ENCODE measurements at places on chromosomes 5 and 9. TPM values are rescaled to one million over a fixed set of nuclear protein-coding genes. Genes with fewer than 3 reads are reported as not detected.

DNA sequence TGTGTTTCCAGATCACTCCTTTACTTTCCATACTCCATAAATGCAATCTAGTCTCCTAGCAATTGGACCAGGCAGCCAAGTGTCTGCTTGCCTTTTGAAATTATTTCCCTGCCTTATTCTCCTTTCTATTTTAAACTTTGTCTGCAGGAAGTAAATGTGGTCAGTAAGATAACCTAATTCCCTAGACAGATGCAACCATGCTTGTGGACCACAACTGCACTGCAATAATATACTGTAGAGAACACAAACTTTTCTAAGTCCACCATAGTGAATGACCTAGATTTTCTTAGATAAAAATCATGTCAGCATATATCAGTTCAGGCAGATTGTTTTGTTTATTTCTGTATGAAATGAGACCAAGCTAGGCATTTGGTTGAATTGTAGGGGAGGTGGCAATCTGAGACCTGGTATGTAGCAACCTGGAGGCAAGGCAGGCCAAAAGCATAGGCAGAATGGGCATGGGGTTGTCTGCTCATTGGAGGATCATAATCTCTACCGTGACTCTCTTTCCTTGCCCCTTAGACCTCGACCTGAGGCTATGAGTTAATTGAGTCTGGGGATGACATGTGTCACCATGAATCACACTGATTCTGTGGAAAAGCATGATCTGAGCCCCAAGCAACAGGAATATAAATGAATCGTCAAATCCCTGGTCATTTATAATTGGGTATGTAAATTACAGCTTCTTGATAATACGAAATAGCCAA, 20.7 kb downstream of the ACTL7B start:
- H3K27me3 ChIP-seq, result peaks cover 16% of the 10 kb centered on the region
- DNase-seq, result no peak
- no peak overlapping the region for H3K4me3 ChIP-seq
- H3K4me1 ChIP-seq, result peaks cover 11% of the 10 kb centered on the region

The CDHR2 gene
- total RNA-seq, result 1.3 TPM

- peaks cover 66% of the 10 kb centered on the region for H3K4me1 ChIP-seq
- H3K4me3 ChIP-seq, result peak overlapping the region; percentile 88
- no peaks in the 10 kb centered on the region for H3K27me3 ChIP-seq
- H3K36me3 ChIP-seq, result peaks cover 6% of the 10 kb centered on the region
- DNase-seq, result no peak
Observed at GRCh38 chr5:80182809-80183580, 72.9 kb downstream of the SERINC5 start.

DNA sequence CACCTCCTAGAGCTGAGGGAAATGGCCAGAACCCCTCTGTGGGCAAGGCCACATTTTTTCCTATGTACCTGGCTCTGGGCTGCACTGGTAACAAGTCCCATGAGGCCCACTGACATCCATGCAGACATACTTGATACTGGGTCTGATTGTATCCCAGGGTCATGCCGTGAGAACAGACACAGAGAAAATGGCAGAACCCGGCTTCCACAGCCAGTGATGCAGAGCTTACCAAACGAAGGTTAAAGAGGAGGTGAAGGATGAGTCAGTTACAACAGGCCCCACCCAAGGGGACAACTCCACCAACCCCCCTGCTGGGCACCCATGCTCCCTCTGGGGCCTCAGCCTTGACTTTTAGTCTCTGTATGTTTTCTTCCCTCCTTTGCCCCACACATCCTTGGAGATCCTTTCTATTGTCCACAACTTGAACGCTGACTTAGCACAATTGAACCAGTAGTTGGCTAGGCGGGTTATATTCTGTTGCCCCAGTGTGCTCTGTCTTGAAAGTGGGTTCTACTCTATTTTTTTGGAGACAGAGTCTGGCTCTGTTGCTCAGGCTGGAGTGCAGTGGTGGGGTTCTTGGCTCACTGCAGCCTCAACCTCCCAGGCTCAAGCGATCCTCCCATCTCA, 93.5 kb downstream of the DAP start:
- peaks cover 7% of the 10 kb centered on the region for H3K27me3 ChIP-seq
- H3K4me1 ChIP-seq, result no peaks in the 10 kb centered on the region
- no peaks in the 10 kb centered on the region for H3K36me3 ChIP-seq
- DNase-seq, result no peak
- no peak overlapping the region for H3K27ac ChIP-seq
- no peak overlapping the region for H3K4me3 ChIP-seq

GRCh38 chr5:100017520-100018262, 517.5 kb upstream of the FAM174A start:
- no peaks in the 10 kb centered on the region for H3K27me3 ChIP-seq
- no peak overlapping the region for H3K4me3 ChIP-seq
- no peaks in the 10 kb centered on the region for H3K4me1 ChIP-seq

DNA sequence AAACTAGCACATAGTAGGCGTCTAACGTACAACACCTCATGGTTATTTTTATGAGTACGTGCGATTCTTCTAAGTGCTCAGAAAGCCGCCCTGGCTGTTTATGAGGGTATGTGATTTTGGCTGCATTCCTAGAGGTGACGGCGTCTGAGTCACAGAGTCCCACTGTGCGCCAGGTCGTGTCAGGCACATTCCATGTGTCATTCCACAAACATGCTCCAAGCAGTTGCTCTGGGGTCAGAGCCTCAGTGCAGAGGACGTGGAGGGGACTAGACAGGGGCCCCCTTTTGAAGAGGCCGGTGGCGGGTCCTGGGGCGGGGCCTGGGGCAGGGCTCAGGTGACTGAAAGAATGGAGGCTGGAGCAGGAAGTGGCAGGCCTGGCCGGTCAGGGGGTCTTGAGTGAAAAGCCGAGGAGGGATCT, 51.9 kb downstream of the NEK6 start:
- no peaks in the 10 kb centered on the region for H3K27me3 ChIP-seq

- no peak overlapping the region for H3K4me3 ChIP-seq
- no peak overlapping the region for H3K27ac ChIP-seq
- no peaks in the 10 kb centered on the region for H3K36me3 ChIP-seq
- no peaks in the 10 kb centered on the region for H3K4me1 ChIP-seq
- H3K27me3 ChIP-seq, result peaks cover 18% of the 10 kb centered on the region
Observed at GRCh38 chr5:153654504-153655200, 164.2 kb downstream of the GRIA1 start.

DNA sequence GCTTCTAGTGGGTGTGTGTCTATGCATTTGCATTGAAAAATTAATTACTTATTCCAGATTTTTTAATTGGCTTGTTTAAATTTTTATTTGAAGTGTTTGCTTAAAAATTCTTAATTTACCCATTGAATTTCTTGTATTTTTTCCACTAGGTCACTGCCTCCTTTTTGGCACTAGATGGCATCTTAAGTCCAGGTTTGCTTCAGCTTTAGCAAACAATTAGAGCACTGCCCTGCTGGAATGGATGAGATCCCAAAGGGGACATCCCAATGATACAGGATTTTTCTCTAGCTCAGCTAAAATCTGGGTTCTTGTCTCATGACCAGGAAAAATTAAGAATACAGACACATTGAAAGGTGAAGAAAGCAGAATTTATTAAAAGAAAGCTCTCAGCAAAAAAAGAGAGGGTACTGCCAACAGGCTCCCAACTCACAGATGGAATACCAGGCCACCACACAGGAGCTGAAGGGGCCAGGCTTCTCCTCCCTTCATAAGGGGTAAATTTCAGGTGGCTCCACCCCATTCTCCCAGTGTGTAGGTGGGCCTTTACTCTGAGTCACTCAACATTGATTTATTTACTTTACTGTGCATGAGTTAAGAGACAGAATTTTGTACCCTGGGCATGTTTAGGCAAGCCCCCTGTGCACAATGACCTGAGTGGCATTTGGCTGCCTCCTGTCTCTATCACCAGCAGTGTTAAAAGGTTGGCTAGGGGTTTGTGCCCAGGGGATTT, 532.4 kb downstream of the ANXA1 start:
- H3K27me3 ChIP-seq, result no peaks in the 10 kb centered on the region
- no peak overlapping the region for H3K4me3 ChIP-seq

The CENPP gene
- total RNA-seq, result 6.8 TPM

DNA sequence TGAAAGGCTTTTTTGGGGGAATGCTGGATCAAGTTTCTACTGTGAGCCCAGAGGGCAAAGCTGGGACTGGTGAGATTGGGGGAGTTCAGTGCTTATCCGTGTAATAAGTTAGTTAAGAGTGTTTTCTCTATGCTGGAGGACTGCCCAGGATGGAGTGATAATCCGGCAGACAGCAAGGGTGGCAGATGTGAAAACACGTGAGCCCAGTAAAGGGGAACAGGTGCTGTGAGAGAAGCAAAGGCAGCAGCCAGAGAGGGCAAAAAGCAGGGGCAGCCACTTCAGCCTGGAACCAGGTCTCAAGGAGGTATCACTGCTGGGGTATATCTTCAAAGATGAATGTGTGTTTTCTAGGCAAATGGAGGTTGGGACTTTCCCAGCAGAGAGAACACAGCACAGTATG, 53.9 kb downstream of the GALNT10 start:
- H3K36me3 ChIP-seq, result peaks cover 3% of the 10 kb centered on the region
- H3K4me3 ChIP-seq, result no peak overlapping the region
- H3K27ac ChIP-seq, result no peak overlapping the region
- H3K27me3 ChIP-seq, result no peaks in the 10 kb centered on the region
- peaks cover 18% of the 10 kb centered on the region for H3K4me1 ChIP-seq

DNA sequence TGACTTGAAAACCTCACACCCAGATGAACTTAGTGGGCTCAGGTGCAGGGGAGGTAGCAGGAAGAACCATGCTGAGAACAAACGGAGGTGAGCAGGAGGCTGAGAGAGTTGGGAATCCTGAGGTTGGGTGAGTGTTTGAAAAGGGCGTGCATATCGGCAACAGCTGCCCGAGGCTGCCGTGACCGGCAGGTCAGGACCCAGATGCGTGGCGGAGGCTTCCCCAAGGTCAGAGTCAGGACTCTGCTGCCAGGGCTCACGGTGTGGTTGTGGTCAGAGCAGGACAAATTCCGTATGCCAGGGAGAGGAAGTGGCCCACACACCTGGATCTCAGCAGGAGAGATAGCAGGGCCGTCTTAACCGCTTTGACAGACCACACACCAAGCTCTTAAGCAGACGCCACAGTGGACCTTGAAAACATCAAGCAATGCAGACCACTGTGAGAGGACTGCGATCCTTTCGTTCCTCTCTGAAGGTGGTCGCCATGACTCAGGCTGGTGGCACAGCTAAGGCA, 43.1 kb downstream of the ADAMTS16 start:
- no peak overlapping the region for H3K27ac ChIP-seq
- H3K27me3 ChIP-seq, result peaks cover 31% of the 10 kb centered on the region
- H3K4me3 ChIP-seq, result no peak overlapping the region

GRCh38 chr5:175517824-175518450, 39.6 kb downstream of the SFXN1 start:
- H3K27ac ChIP-seq, result peak overlapping the region; percentile 77
- H3K4me3 ChIP-seq, result peak overlapping the region; percentile 63
- H3K4me1 ChIP-seq, result peaks cover 36% of the 10 kb centered on the region
- no peaks in the 10 kb centered on the region for H3K27me3 ChIP-seq
- peaks cover 9% of the 10 kb centered on the region for H3K36me3 ChIP-seq

The ANKRD31 gene
- 0.47 TPM for total RNA-seq

The MYO10 gene
- total RNA-seq, result 0.25 TPM

The UGT3A2 gene
- total RNA-seq, result not detected

- H3K4me3 ChIP-seq, result no peak overlapping the region
- H3K27ac ChIP-seq, result no peak overlapping the region
- DNase-seq, result no peak
Observed at GRCh38 chr5:143955141-143955540, 143.2 kb downstream of the HMHB1 start.

GRCh38 chr5:68010740-68011139, 204.8 kb upstream of the PIK3R1 start:
- no peak overlapping the region for H3K27ac ChIP-seq
- H3K4me3 ChIP-seq, result no peak overlapping the region
- DNase-seq, result no peak

The LECT2 gene
- total RNA-seq, result not detected

- peak within 1 kb of the TSS; percentile 86 for H3K4me3 ChIP-seq
- H3K4me1 ChIP-seq, result peaks cover 11% of the 10 kb centered on the region
- H3K36me3 ChIP-seq, result peaks cover 3% of the 10 kb centered on the region
- no peaks in the 10 kb centered on the region for H3K27me3 ChIP-seq
- peak within 1 kb of the TSS; percentile 47 for H3K27ac ChIP-seq
Observed at GRCh38 chr5:132746954-132747615, at the start of gene CCNI2. TSS of gene CCNI2 (plus strand) at chr5:132747426. CDS start at chr5:132747496, 70 bp downstream.

GRCh38 chr5:73709536-73710129, 83.6 kb downstream of the ARHGEF28 start:
- no peaks in the 10 kb centered on the region for H3K36me3 ChIP-seq
- peaks cover 28% of the 10 kb centered on the region for H3K27me3 ChIP-seq
- H3K4me1 ChIP-seq, result no peaks in the 10 kb centered on the region

The NOL8 gene
- total RNA-seq, result 61.0 TPM

The TAF11L10 gene
- not detected for total RNA-seq

DNA sequence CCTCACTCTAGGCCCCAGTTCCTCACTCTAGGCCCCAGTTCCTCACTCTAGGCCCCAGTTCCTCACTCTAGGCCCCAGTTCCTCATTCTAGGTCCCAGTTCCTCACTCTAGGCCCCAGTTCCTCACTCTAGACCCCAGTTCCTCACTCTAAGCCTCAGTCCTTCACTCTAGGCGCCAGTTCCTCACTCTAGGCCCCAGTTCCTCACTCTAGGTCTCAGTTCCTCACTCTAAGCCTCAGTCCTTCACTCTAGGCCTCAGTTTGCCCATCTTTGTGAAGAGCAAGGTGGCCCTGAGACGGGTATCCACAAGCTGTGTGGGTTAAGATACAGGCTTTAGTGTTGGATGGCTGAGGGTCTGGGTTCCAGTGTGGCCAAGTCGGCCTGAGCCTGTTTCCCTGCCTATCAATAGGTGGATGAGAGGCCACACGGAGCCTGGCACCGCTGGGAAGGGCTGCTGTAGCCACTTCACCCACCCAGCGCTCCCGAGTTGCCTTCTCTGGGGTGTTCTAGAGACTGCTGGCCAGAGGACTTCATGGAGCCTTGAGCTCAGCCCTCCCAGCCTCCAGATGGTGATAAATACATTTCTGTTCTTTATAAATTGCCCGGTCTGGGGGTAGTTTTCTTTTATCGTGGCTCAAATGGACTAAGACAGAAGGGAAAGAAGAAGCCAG, 150.2 kb downstream of the RXRA start:
- DNase-seq, result no peak
- no peak overlapping the region for H3K4me3 ChIP-seq
- H3K36me3 ChIP-seq, result no peaks in the 10 kb centered on the region
- no peak overlapping the region for H3K27ac ChIP-seq

- peak overlapping the region; percentile 66 for H3K4me3 ChIP-seq
- H3K36me3 ChIP-seq, result peaks cover 4% of the 10 kb centered on the region
- H3K4me1 ChIP-seq, result peaks cover 57% of the 10 kb centered on the region
Observed at GRCh38 chr9:135883410-135884089, 23.8 kb downstream of the CAMSAP1 start.

GRCh38 chr5:111963555-111963954, 206.6 kb upstream of the NREP start:
- H3K4me3 ChIP-seq, result no peak overlapping the region
- no peak overlapping the region for H3K27ac ChIP-seq
- no peak for DNase-seq
- H3K36me3 ChIP-seq, result no peaks in the 10 kb centered on the region
- no peaks in the 10 kb centered on the region for H3K4me1 ChIP-seq

DNA sequence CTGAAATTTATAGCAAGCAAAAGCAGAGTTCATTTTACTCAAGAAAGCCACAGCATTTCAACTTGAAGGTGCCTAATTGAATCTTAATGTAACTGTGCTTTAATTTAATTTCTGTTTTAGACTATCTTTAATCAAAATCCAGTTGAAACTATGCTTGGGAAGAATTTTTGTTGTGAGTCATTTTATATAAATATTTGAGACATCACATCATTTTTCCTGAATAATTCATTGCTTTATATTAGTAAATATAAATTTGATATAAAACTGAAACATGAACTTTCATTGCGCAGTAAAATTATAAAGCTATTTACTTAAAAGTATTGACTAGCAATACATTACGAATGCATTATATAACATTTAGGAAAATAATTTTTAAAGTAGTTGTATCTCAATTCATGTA, 1937.1 kb upstream of the CDH9 start:
- H3K27ac ChIP-seq, result no peak overlapping the region
- H3K36me3 ChIP-seq, result no peaks in the 10 kb centered on the region
- DNase-seq, result no peak
- no peak overlapping the region for H3K4me3 ChIP-seq
